ENCODE measurements at places on chromosomes 12 and 14.

DNA sequence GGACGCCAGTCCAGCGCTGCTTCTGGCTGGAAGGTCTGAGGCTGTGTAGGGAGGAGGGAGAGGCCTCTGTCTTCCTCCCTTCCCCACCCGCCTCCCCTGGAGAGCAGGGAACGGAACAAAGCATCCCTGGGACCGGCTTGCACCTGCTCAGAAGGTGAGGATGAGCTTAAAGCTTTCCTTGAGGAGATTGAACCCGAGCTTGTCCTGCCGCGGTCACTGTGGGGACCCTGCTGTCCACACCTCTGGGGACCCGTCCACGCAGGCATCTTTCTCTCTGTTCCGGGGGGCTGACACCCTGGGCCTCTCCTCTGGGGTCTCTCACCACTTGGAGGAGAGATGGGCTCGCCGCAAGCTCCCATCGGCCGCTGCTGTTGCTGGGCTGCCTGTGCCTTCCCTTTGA, 33.2 kb upstream of the SFSWAP start:
- no peak for DNase-seq

GRCh38 chr14:61560323-61560722, 135.0 kb upstream of the HIF1A start:
- DNase-seq, result peak; percentile 57

GRCh38 chr12:58712976-58713375, 207.3 kb downstream of the LRIG3 start:
- no peak for DNase-seq

GRCh38 chr12:12086973-12087692, 16.4 kb downstream of the BCL2L14 start:
- DNase-seq, result no peak

DNA sequence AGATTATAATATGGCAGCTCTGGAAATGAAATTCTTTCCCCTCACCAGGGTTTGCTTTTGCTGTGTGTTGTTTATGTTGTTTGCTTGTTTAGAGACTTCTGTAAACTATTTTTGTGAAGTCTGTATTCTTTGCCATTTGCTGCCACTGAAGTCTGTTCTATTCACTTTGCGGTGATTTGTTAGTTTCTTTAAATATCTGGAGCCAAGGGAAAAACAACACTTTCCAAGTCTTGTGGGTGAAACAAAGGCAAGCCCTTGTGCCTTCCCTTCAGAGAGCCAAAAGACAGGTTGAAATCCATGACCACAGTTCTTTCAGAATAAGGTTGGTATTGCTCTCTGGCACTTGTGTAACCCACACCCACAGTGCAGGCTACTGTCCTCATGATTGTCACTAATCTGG, 59.5 kb upstream of the RNU6-7 start:
- DNase-seq, result no peak

DNA sequence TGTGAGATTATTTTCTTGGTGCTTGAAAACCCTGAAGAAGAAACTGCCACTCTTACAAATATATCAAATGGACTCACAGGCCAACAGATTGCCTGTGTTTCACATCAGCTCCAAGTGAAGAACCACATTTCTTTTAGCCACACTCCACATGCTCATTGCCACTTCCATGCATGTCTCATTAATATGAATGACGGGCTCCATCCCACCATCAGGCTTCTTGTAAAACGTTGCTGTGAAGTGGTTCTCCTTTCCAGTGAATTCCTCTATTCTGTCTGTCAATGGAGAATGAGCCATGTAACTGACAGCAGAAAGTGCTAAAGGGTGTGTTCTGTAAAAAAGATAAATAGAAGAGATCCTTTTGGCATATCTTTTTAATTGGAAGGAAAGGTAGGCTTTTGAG, 188.2 kb upstream of the RMST start:
- no peak for DNase-seq
